ENCODE measurements at places on chromosomes 2 and 18. TPM values are rescaled to one million over a fixed set of nuclear protein-coding genes. Genes with fewer than 3 reads are reported as not detected.

GRCh38 chr2:218393750-218394290 is 5.8 kb upstream of the CTDSP1 start:
- no peak for DNase-seq

DNA sequence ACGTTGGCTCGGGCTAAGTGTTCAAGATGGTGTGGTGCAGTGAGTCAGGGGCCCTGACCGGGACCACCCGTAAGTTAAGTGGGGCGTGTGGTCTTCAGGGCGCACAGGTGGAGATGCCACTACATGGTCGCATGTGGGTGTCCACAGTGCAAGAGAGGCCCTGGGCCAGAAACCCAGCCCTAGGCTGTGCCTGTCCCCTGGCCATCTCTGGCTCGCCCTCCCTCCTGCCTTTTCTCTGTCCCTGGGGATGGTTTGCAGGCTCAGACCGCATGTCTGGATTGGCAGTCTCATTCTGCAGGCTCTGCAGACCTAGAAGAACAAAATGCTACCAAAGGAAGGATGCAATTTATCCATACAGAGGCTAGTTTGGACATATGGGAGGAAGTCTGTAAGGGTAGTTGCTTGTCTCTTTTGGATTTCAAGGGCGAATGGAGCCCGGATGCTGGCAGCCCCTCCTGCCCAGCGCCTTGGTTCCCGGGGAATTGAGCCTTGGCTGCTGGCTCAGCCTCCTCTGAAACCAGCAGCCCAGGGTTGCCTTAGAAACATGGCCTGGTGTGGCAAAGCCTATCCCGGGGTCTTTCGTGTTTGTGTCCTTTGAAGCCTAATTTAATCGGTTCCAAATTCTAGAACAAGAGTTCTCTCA is 417.5 kb upstream of the HS6ST1 start:
- no peak for DNase-seq

WNT10A gene
- total RNA-seq: not detected

TUBA3E gene
- not detected for total RNA-seq

- no peak for DNase-seq
Observed at GRCh38 chr2:31049916-31050588, 88.2 kb downstream of the GALNT14 start.

DNA sequence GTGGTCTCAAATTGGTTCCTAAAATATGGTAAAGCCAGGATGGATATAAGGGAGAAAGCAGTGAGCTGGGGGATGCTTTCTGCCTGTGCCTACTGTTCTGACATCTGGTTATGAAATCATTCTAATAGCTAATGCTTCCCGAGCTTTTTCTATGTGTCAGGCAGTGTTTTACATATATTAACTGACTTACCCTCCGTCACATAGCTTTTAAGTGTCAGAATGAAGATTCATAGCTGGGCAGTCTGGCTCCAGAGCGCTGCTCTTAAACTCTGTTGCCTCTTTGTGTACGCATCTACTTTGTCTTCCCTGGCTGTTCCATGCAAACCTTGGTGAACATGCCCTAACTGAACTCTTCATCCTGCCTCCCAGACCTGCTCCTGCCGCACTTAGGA is 195.7 kb downstream of the LPIN1 start:
- DNase-seq: no peak

DNA sequence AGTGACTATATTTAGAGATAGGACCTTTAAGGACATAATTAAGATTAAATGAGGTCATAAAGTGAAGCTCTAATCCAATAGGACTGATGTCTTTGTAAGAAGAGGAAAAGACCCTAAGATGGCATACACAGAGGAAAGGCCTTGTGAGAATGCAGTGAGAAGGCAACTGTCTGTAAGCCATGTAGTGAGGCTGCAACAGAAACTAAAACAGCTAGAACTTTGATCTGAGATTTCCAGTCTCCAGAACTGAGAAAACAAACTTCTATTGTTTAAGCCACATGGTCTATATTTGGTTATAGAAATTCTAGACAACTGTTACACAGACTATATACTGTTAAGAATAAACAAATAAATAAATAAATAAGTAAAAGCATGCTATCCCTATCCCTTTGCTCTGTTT is 276.8 kb downstream of the CNTNAP5 start:
- no peak for DNase-seq

GRCh38 chr18:54926593-54927325 is 32.5 kb downstream of the CCDC68 start:
- no peak for DNase-seq

SKOR2 gene
- not detected for total RNA-seq

GRCh38 chr18:59455728-59456276 is 96.7 kb upstream of the LMAN1 start:
- DNase-seq: no peak

EPAS1 gene
- 127 TPM for total RNA-seq

DNA sequence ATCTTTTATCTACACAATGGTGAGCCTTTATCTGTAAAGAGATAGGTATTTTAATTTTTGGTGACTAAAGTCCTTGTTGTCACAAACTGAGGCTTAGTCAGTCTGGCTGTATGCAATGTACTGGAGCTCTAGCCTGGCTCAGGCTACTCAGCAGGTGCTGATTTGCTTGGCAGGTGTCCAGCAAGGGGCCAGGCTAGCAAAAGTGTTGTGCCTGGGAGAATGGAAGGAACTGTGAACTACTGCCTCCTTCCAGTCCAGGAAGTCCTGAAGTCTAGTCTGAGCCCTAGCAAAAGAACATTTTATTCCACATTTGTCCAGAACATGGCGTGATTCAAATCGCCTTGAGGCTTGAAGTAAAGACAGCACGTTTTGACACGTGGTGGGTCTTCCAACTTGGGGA is 260.5 kb downstream of the CCDC85A start:
- DNase-seq: no peak

TRIM54 gene
- not detected for total RNA-seq

DNA sequence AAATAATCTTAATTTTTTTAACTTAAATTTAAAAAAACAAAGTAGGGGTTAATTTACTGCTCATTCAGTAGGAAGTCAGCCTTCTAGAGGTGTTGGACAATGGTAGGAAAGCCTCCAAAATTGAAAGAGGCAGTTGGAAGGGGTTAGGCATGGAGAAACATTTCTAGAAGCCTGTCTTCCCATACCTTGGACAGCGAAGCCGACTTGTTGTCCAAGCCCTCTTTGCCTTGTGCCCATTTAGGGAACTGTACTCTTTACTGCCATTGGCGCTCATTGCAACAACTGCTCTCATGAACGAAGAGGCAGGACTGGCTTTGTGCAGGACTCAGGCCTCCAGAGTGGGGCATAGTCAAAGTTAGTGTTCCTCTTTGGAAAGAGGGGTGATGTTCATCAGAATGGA is 333.3 kb downstream of the HRH4 start:
- DNase-seq: no peak

IL1RL1 gene
- 2.6 TPM for total RNA-seq

DNA sequence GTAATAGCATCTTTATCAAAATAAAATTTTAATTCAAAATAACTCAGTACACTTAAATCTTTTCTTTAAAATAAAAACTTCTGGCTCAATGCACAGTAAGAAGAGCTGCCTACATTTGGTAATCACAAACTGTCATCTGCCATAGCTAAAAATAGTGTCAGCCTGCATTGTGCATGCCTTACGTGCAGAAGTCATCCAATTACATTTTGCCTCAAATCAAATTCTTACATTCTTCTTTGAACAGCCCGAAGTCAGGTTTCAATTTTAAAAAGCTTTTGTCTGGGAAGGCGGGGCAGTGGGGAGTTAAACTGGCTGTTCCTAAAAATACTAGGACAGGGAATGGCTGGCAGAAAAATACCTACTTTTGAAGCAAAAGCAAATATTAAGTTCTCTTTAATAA is 51.1 kb downstream of the RTN4 start:
- DNase-seq: no peak

GAREM1 gene
- total RNA-seq: 4.8 TPM

GRCh38 chr2:875687-876615 is 74.7 kb upstream of the SNTG2 start:
- DNase-seq: peak; percentile 35

GRCh38 chr2:42794271-42795046 is 2.1 kb upstream of the HAAO start:
- peak; percentile 76 for DNase-seq
